ENCODE measurements at places on chromosomes 6 and 20. TPM values are rescaled to one million over a fixed set of nuclear protein-coding genes. Genes with fewer than 3 reads are reported as not detected.

The WFDC10B gene
- not detected for total RNA-seq

The BIRC7 gene
- not detected for total RNA-seq

The HAO1 gene
- not detected for total RNA-seq

The FNDC1 gene
- not detected for total RNA-seq

The BTBD9 gene
- 79.7 TPM for total RNA-seq

The WFDC12 gene
- not detected for total RNA-seq

The EFCAB8 gene
- 1.2 TPM for total RNA-seq

The GINS1 gene
- 0.76 TPM for total RNA-seq

The ELOVL4 gene
- not detected for total RNA-seq

The SLC35D3 gene
- total RNA-seq, result 0.15 TPM

The KCNK17 gene
- total RNA-seq, result not detected

The PTK6 gene
- total RNA-seq, result 0.20 TPM

The KIF16B gene
- total RNA-seq, result 5.2 TPM

The KIF25 gene
- not detected for total RNA-seq

The OVOL2 gene
- total RNA-seq, result not detected

The KCNK16 gene
- not detected for total RNA-seq

The MBOAT1 gene
- 26.4 TPM for total RNA-seq

The CRISP2 gene
- not detected for total RNA-seq

The BNIP5 gene
- not detected for total RNA-seq

The HLA-DQB2 gene
- total RNA-seq, result 5.4 TPM

The CCR6 gene
- total RNA-seq, result 40.8 TPM

The CCN2 gene
- not detected for total RNA-seq

The PHACTR3 gene
- not detected for total RNA-seq

The SLC44A4 gene
- 1.0 TPM for total RNA-seq

The MMS22L gene
- 14.3 TPM for total RNA-seq

The ULBP2 gene
- 9.7 TPM for total RNA-seq

The GNRH2 gene
- 1.9 TPM for total RNA-seq

The OR2H2 gene
- total RNA-seq, result not detected

The TRERF1 gene
- 55.7 TPM for total RNA-seq

The EPPIN gene
- total RNA-seq, result not detected

The SLC16A10 gene
- 24.4 TPM for total RNA-seq

The SAPCD1 gene
- total RNA-seq, result 2.3 TPM

The FUCA2 gene
- total RNA-seq, result 6.1 TPM
